H9 (cell line): ENCODE measurements at places on chromosomes 12 and 14. TPM values are rescaled to one million over a fixed set of nuclear protein-coding genes. Genes with fewer than 3 reads are reported as not detected.

GRCh38 chr12:66688846-66689439, 10.1 kb upstream of the GRIP1 start:
- no peak overlapping the region for H3K4me3 ChIP-seq
- H3K27ac ChIP-seq = no peak overlapping the region
- peaks cover 5% of the 10 kb centered on the region; the same call in 1 of the 2 replicates for H3K4me1 ChIP-seq
- peak; percentile 92 for DNase-seq
- no peaks in the 10 kb centered on the region for H3K36me3 ChIP-seq
- H3K27me3 ChIP-seq = no peaks in the 10 kb centered on the region

CDCA3 gene
- total RNA-seq = 45.1 and 48.6 TPM in 2 replicates

- peak; percentile 26 for DNase-seq
- H3K36me3 ChIP-seq = no peaks in the 10 kb centered on the region
- no peaks in the 10 kb centered on the region for H3K27me3 ChIP-seq
- H3K4me3 ChIP-seq = no peak overlapping the region
Observed at GRCh38 chr14:104322531-104323366, 184.4 kb downstream of the KIF26A start.

RAN gene
- 1,968 and 1,971 TPM in 2 replicates for total RNA-seq

DNA sequence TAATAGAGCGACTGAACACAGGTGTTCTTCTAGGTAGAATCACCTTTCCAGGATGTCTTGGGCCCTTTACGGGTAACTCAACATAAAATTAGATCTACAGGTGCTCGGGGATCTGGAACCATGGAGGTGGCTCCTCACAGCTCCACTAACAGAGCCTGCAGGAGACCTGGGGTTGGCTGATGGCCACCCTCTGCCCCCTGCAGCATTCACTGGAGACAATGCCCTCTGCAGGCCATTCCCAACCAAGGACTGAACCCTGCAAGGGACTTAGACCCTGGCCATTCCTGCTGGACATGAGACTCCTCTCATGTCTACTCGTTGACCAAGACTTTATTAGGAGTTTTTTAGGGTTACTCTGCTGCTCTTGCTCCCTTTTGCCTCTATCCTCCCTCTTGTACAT, 58.5 kb upstream of the PPP4R3A start:
- no peak overlapping the region; the same call in 2 of the 3 replicates for H3K4me3 ChIP-seq
- peaks cover 5% of the 10 kb centered on the region; the same call in 1 of the 2 replicates for H3K27me3 ChIP-seq
- DNase-seq = peak; percentile 26
- no peaks in the 10 kb centered on the region for H3K36me3 ChIP-seq
- H3K4me1 ChIP-seq = no peaks in the 10 kb centered on the region
- H3K27ac ChIP-seq = no peak overlapping the region

DNA sequence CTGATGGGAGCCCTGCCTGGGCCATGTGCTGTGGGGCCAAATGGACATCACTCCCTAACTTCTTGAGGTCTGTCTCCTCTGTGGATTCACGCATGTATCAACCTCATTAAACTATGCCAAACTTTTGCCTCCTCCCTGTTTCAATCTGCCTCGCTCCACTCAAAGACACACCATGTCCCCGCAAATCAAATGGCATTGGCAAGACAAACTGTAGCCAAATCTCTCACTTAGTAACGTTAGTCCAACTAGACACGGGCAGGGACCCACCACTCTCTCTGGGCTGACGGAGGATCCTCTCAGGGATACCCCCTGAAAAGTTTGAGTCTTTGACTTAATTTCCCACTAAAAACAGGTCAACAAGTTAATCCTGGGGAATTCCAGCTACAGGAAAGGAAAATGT, 8.0 kb downstream of the ZBTB39 start:
- no peak overlapping the region for H3K4me3 ChIP-seq
- no peak for DNase-seq
- H3K36me3 ChIP-seq = peaks cover 17% of the 10 kb centered on the region
- H3K27me3 ChIP-seq = no peaks in the 10 kb centered on the region
- no peaks in the 10 kb centered on the region for H3K4me1 ChIP-seq
- H3K27ac ChIP-seq = no peak overlapping the region
